Activated T-cell treated with anti-CD3 and anti-CD28 coated beads for 4 hours (primary cell): ENCODE measurements at places on chromosomes 3 and 15.

DNA sequence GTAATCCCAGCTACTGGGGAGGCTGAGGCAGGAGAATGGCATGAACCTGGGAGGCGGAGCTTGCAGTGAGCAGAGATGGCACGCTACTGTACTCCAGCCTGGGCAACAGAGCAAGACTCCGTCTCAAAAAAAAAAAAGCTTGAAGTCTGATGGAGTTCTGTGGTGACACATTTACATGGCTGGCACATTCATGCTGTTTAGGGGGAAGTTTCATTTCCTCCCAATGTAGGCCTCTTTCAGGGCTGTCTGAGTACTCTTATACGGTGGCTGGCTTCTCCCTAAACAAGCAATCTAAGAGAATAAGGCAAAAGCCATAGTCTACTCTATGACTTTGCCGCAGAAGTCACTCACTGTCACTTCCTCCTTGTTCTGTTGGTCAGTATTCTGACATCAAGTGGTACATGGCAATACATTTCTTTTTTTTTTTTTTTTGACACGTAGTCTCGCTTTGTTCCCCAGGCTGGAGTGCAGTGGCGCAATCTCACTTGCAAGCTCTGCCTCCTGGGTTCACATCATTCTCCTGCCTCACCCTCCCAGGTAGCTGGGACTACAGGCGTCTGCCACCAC lies 41.2 kb downstream of the OIP5 start:
- no peak for DNase-seq

DNA sequence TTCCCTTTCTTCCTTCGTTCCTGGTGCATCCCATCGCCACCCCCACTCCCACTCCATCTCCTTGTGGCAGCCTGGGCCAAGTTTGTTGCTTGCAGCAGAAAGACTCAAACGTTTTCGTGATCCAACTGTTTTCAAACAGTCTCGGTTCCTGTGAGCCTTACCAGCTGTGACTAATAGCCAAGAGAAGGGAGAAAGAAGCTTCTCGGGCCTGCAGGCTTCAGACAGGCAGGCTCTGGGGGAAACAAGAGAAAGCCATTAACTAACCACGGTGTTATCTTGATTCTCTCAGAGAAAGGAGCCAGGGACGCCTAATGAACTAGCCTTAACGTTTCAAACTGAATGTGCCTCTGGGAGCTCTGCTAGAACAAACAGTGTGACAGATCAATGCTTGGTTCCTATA lies 742.0 kb downstream of the NR2F2 start:
- no peak for DNase-seq

GRCh38 chr3:185253645-185254410 lies at the start of gene EHHADH:
Gene EHHADH, minus strand, starts transcription at chr3:185254049. Its CDS starts 27 bp downstream, at chr3:185254022.
- DNase-seq, result peak; percentile 30

- DNase-seq, result no peak
Measured at GRCh38 chr15:82870727-82871320, 61.4 kb downstream of the WHAMM start.

- peak; percentile 38 for DNase-seq
Measured at GRCh38 chr3:49377483-49377882, 19.3 kb upstream of the GPX1 start.

GRCh38 chr3:106518516-106518915 lies 649.7 kb upstream of the CBLB start:
- no peak for DNase-seq

DNA sequence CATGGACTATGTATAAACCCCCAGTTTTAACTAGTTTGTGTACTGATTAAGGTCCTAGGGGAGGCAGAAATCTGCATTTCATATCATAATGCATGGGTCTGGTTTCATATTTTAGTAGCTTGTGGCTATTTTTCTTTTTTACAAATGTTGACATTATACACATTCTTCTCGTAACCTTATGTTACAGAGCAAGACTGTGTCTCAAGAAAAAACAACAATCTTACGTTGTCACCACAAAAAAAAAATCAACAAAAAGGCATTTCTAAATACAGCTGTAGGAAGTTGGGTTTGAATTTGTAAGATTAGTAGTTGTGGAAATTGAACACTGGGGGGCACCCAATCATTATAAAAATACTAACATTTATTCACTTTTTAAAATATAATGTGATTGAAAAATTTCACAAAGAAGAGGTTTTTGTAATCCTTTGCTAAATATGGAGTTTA lies 17.9 kb downstream of the SERP1 start:
- no peak for DNase-seq

DNA sequence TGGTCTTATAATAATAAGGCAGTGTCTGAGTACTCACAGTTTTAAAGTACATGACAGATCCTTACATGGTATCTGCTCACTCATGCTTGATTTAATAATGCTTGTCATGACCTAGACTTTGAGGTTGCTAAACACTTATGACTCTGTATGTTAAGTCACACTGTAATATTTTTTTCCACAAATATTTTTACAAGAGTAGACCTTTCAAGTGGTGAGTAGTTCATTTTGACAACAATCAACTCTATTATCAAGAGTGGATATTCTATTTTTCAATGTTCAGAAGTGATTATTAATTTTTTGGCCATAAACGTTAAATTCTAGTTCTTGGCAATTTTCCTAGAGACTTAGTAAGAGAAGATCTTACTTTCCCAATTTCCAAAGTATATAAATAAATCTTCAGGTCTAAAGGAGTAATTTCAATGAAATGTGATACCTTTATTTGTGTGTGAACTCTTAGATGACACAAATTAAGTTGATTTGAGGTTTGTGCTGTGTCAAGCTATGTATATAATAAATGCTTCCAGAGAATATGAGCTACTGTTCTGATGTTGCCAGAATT lies 104.5 kb downstream of the NLGN1 start:
- no peak for DNase-seq
